ENCODE measurements at places on chromosomes 12 and 14.

DNA sequence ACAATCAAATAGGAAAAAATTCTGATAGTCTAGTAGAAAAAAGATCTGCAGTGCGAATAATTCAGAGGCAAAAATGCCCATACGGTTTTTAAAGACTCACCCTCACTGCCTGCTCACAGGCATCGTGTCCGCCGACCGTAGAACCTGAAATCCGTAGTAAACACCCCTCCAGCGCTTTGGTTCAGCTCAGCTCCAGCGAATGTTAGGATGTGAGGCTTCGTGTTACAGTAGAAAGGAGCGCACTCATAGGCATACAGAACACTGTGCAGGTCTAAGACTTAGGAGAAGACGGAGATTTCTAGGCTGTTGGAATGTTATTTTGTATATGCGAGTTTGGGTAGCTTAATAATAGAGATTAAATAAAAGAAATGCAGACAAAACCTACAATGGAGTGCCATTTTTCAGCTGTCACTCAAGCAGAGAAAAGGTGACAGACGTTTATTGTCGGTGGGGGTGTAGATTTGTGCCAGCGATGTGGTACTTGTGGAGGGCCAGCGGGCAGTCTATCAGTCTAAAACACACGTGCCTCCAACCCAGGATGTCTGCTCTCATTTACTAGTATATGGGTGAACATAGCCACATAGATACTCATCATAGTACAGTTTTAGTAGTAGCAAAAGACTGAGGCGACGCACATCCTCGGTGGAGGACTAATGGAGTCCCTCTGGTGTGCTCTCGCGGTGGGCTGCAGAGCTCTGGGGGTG lies 25.7 kb downstream of the SFSWAP start:
- no peak for DNase-seq

GRCh38 chr14:92942136-92942535 lies 19.2 kb downstream of the CHGA start:
- no peak for DNase-seq

DNA sequence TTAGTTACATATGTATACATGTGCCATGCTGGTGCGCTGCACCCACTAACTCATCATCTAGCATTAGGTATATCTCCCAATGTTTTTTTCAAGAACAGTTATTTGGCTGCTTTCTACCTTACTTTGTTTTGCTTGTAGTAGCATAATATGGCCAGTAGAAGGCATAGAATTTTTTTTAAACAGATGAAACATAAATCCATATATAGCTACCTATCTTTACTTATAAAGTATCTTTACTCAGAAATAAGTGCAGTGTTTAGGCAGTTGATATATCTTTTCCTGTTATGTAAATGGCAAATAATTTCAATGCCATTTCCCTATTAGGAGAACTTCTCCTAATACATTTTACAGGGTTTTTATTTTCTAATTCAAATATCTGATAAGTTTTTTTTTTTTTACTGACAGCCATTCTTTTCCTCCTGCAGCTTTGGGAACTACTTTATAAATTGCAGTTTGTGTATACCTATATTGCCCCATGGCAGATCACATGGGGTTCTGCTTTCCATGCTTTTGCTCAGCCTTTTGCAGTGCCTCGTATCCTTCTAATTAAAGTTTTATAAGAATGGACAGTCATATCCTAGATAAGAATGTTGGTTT lies 143.1 kb downstream of the PCNX1 start:
- DNase-seq = no peak

GRCh38 chr12:11697131-11697530 lies 47.7 kb downstream of the ETV6 start:
- DNase-seq = no peak

DNA sequence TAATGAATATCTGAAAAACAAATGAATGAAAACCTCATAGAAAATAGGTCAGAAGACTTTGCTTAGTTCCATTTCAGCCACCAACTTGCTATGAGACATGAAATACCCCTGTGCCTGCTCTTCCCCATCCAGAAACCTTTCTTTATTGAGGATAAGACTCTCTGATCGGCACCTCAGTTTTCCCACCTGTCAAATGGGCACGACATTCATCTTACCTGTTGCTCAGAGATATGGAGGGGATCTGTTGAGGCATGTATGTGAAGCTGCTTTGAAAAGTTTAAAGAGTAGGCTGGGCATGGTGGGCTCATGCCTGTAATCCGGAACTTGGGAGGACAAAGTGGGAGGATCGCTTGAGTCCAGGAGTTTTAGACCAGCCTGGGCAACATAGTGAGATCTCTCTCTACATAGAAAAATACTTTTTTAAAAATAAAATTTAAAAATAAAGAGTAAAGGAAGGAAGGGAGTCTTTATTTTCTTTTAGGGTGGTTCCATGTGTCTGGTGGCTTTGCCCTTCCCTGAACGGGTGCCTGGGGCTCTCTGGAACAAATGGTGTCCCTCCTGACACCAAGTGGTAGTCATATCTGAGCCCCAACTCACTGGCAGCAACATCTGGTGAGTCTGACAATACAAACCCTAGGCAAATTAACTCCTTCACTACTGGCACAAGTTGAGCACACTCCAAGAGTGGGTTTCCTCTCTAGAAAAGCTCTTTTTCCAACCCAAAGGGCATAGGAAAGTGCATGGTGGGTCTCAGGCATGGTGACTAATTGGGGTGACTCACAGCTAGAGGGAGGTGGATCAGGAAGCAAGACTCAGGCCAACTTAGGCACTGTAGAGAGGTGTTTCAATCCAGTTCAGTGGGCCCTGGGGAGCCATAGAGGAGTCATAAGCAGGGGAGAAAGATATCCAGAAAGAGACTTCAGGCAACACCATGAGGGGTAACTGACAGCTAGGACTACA lies 42.1 kb downstream of the MAP1LC3B2 start:
- no peak for DNase-seq

DNA sequence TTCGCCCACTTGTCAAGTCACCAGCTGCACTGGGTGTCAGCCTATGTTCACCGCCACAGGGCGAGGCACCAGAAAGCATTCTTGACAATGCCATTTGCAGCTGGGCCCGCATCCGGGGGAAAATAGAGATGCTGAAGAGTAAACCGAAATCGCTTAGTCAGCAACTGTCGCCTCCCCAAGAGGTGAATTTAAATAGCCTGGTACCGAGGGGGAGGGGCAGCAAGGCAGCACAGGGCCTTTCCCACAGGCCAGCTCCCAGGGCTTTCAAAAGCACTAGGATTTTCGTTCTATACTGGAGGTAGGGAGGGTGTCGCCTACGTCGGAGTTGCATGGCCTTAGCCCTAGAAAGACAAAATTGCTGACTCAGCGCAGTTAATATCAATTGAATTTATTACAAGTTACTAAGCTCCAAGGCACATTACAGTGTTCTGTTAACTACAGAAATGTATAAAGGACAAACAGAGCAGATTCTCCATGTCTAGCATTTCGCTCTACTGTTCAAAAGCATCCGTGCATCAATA lies 4.3 kb downstream of the IRF2BPL start:
- peak; percentile 49 for DNase-seq

- peak; percentile 17 for DNase-seq
Measured at GRCh38 chr12:56221232-56221756, 428 bp downstream of the RNF41 start.

DNA sequence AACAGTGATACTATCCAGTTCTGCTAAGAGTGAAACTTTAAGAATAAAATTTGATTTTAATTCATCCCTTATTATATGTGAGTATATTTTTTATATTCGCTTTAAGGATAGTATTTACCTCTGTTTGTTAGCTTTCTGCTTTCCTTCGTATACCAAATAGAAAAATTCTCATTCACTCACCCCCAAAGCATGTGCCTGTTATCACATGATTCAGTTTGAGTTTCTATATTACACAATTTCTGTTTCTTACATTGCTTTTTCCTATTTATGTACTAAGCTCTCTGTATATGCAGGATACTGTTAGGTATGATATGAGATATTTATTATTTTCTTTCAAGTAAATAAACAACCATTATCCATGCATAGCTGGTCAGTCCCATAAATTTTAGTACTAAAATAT lies 275.2 kb downstream of the FBXL14 start:
- no peak for DNase-seq

DNA sequence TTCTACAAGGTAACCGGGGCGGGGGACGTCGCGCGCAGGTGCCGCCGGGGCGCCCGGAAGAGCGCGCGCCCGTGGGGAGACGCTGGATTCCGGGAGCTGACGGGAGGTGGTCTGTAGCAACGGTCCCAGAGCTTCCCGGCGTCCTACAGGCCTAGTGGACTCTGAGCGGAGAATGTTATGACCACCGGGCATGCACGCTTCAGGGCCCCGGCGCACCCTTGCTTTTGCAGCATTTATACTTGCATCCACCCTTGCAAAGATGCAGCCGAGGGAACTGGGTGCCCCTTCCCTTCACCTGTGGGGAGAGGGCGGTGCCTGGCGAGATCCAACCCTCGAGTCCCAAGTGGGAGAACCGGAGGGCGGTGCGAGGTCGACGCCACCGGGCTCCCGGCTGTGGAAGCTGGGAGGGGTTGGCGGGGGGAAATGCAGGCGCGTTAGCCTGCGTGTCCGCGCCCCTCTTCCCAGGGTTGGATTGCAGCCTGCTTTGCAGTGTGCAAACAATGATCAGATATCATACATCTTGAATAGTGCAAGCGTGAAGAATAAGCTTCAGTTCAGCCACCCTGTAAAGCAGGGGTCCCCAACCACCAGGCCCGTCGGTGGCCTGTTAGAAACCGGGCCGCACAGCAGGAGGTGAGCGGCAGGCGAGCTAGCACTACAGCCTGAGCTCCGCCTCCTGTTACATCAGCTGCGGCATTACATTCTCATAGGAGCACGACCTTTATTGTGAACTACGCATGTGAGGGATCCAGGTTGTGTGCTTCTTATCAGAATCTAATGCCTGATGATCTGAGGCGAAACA lies 576 bp downstream of the ERP29 start:
- DNase-seq = peak; percentile 74

Measured in NCI-H1105 (cell line).